ENCODE measurements at places on chromosomes 4 and X. TPM values are rescaled to one million over a fixed set of nuclear protein-coding genes. Genes with fewer than 3 reads are reported as not detected.

The RAI2 gene
- polyA plus RNA-seq: 1.1 TPM

The COL4A6 gene
- not detected for polyA plus RNA-seq

The UBL4A gene
- polyA plus RNA-seq: 37.9 TPM

The MRFAP1 gene
- 141 TPM for polyA plus RNA-seq

The CWH43 gene
- not detected for polyA plus RNA-seq

GRCh38 chr4:84582988-84583875, at the start of gene CDS1:
CDS1 (plus strand) TSS chr4:84583127; CDS start chr4:84583402, 275 bp downstream.
- DNase-seq: no peak

GRCh38 chrX:135328421-135329005, 19.2 kb downstream of the ETDC start:
- DNase-seq: no peak

GRCh38 chrX:114924856-114925255, 92.6 kb downstream of the IL13RA2 start:
- DNase-seq: no peak

DNA sequence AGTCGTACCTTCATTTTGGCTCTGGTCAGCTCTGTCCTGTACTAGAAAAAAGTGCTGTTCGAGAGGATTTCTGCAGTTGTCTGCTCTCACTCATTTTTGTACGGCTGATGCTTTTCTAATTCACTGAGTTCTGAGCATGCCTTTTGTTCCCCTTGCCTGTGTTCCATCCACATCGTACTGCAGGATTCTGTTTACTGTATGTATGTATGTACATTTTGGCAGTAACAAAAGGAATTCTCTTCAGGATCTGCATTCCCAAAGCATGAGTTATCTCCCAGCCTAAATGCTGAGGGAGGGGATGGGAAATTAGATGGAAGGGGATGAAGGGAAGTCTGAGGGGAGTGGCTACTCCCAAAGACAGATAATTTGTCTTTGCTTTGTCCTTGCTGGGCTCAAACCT, 87.6 kb downstream of the GBA3 start:
- no peak for DNase-seq

- DNase-seq: no peak
Observed at GRCh38 chr4:176875446-176875930, 82.8 kb upstream of the VEGFC start.

DNA sequence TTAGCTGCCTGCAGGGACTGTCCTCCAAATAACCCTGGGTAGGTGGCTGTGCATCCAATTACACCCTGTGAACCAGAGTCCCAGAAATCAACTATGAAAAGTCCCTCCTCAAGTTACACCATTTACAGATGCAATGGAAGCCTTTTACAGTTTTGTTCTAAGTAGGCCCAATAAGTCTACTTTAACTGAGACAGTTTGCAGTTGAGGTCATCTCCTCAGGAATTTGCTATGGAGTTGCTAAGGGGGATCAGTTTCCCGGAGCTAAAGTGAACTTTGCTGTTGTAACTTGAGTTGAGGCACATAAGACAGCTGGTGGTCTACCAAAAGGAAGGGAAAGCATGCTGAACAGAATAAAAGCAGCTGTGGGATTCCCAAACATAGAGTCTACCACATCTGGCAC, 121.6 kb upstream of the STK26 start:
- DNase-seq: no peak

DNA sequence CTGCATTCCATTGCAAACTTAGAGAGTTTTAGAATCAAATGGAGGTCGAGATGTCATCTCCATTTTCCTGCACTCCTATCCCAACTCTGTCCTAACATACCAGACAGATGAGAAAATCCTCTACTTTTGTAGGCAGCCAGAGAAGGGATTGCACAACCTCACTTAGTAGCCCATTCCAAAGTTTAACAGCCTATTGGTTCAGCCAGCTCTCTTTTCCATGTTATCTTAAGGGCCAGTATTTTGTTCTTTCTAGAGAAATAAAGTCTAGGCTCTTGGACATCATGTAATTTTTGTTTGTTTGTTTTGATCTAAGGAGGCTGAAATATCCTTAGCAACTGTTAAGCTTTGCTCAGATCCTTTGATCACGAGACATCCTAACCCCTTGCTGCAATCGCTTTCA, 173.0 kb downstream of the COX18 start:
- no peak for DNase-seq

GRCh38 chr4:1315306-1315705, 25.6 kb downstream of the MAEA start:
- DNase-seq: no peak

GRCh38 chrX:120244395-120244734, 6.2 kb upstream of the ZBTB33 start:
- no peak for DNase-seq
